T-helper 1 cell (primary cell): ENCODE measurements at places on chromosomes 7 and 10.

DNA sequence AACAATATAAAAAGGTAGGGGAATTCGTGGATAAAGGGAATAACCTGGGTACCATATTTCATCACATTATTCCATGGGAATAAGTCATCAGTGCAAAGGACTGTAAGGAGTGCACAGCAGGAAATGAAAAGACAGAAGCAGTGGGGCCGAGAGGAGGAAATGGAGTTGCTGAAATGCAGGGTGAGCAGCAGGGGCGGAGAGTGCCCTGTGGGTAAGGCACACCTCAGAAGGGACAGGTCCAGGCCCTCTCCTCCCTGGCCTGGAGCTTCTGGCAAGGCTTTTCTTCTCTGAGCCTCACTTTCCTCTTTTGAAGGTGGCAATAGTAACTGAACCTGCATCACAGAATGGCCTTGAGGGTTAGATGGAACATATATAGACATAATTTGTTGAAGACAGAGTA, 26.2 kb downstream of the IKZF1 start:
- no peak for DNase-seq

DNA sequence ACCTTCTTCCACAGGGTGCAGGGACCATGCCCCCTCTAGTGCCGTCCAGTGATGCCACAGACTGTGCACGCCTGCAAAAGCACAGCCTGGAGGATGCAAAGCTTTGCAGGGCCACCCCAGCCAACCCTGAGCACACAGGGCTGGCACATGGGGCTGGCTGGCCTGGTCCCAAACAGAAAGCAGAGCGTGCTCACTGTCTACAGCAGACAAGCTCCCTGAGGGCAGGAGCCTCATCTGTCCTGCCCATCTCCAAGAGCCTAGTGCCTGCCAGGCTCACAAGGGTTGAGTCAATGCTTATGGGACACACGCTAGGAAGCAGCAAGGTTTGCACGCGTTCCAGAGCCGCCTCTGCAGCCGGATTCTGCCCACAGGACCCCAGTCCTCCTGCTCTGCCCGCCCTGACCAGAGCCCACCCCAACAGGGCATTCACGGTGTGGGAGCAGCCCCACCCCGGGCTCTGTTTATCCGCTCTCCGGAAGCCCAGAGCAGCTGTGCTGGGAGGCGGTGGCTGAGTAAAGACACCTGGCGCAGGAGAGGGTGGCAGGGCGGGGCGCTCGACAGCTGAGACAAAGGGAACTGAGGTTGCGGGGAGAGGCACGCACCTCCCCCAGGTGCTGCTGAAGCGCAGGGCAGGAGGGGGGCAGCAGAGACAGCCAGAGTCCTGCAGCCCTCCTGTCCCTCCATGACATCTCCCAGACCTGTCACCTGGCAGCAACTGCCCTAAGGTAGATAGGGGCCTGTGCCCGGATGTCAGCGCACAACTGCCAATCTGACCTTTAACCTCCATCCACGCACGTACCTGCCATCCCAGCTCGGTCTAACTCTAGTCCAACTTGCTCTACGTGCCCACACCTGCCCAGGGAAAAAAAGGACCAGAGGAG, 4.3 kb downstream of the KCNH2 start:
- peak; percentile 42 for DNase-seq

DNA sequence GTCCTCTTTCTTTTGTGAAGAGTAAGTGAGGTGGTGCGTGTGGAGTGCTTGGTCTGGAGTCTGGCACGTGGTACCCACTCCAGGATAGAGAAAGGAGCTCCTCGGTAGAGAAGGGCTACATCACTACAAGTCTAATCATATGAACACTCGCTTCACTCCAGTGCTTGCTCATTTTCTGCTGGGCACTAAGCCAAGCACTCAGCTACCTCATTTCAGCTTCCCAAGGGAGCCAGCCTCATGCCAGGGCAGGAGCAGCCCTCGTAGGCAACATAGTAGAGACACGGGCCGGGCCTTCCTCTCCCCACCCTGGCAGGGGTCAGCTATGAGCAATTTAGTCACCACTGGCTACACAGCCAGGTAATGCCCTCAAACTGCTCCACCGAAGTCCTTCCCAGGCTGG, 11.4 kb upstream of the HSPA12A start:
- no peak for DNase-seq

- DNase-seq = no peak
Measured at GRCh38 chr10:131114846-131115245, 196.7 kb downstream of the TCERG1L start.

DNA sequence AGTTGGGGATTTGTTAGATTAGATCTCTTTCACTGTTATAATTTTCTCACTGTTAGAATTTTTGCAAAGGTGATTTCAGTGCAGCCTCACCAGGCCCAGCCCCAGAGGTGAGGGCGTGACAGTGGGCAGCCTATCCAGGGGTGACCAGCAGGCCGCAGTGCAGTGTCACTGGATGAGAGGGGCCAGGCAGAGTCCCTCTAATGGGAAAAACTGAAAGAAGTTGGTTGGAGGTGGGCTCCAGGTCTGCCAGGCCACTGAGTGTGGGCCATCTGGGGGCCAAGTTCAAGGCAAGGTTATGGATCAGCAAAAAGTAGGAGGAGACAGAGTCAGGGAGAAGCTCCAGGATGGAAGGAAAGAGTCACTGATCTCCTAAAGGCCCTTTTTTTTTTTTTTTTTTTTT, 90.5 kb upstream of the SDK1 start:
- DNase-seq = no peak

- DNase-seq = no peak
Measured at GRCh38 chr10:47175181-47176123, 124.5 kb upstream of the GDF10 start.

GRCh38 chr10:45058992-45059561, 58.4 kb downstream of the ZNF22 start:
- DNase-seq = no peak

- DNase-seq = no peak
Measured at GRCh38 chr10:17185873-17186272, 15.6 kb downstream of the TRDMT1 start.

DNA sequence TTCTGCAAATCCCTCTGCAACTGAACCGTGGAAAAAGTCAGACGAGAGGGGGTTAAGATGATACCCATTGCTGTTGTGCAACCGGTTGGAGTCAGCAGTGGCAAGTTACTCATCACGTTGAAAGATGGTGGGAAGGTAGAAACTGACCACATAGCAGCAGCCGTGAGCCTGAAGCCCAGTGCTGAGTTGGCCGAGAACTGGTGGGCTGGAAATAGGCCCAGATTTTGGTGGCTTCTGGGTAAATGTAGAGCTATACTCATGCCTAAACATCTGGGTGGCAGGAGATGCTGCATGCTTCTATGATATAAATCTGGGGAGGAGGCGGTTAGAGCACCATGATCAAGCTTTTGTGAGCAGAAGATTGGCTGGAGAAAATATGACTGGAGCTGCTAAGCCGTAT, 78.6 kb downstream of the ARL5B start:
- DNase-seq = no peak

GRCh38 chr7:91358303-91358702, 94.1 kb downstream of the FZD1 start:
- no peak for DNase-seq

GRCh38 chr10:102422545-102423129, 2.0 kb downstream of the FBXL15 start:
- DNase-seq = no peak

DNA sequence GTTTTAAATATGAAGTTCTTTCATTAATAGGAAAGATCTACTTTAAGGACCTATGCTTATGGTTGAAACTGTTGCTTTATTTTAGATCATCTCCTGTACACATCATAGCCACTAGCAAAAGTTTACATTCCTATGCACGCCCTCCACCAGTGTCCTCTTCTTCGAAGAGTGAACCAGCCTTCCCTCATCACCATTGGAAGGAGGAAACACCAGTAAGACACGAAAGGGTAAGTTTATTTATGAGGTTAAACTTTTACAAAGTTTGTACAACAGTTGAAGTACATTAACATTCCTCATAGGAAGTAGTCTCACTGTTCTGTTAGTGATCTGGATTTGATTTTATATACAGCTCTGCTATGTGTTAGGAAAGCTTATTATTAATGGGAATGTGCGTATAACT, 16.9 kb downstream of the HBP1 start:
- no peak for DNase-seq

- no peak for DNase-seq
Measured at GRCh38 chr10:116296291-116296721, 23.3 kb upstream of the GFRA1 start.

GRCh38 chr7:23474094-23474828, 4.0 kb upstream of the IGF2BP3 start:
- DNase-seq = peak; percentile 94

DNA sequence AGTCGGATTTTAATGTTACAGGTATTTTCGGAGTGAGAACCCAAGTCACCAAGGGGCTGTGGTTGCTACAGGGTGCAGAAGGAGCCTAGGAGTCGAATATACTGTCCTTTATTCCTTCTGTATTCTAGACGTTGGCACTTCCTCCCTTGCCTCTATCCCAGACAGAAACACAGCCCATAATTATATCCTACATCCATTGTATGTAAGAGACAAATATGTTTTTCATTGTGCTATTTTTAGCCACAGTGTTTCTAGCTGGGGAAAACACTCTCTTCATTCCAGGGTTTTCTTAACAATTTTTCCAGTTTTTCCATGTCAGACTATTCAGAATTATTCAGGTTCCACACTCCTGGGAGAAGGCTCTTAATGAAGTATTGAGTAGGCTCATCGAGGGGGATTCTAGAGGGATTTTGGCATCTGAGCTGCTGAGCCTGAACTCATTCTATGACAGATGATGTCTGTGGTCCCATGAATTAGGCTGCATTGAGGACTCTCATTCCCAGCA, 32.6 kb downstream of the KIAA1217 start:
- no peak for DNase-seq
